Spleen (tissue), 13 donors: ENCODE measurements at places on chromosomes 3 and 15. TPM values are rescaled to one million over a fixed set of nuclear protein-coding genes. Genes with fewer than 3 reads are reported as not detected.

TBC1D21 gene
- polyA plus RNA-seq = not detected

ARL14 gene
- 0.26 TPM for polyA plus RNA-seq

TUSC7 gene
- polyA plus RNA-seq = not detected

DNA sequence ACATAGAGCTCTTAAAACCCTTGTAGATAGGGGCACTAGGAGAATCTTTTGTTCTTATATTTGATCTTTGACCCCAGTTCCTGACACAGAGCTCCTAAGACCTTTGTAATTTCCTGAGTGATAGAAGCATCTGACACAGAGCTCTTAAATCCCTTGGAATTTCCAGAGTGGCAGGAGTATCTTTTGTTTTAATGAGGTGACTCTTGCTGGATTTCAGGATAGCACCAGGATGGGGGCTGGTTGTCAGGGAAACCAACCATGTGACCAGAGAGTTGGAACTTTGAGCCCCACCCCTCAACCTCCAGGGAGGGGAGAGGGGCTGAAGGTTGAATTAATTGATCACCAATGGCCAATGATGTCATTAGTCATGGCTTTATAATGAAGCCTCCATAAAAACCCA, 47.6 kb upstream of the ST8SIA2 start:
- DNase-seq = no peak

DNA sequence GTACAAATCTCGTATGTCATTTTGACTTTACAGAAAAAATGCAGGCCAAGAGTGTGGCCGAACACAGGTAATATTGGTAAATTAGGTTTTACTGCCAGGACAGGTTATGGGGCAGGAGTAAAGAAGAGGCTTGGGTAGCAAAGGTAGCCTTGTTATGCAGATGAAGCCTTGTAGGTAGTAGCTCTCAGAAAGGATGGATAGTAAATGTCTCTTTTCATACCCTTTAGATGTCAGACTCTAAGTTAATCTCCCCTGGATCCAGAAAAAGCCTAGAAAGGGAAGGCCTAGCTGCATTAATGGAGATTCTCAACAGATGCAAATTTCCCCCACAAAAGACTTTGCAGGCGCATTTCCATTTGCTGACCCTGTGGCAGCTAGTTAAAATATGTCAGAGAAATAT, 1445.1 kb upstream of the CADM2 start:
- DNase-seq = no peak

GRCh38 chr15:66720206-66721010, 18.4 kb downstream of the SMAD6 start:
- DNase-seq = no peak

DNA sequence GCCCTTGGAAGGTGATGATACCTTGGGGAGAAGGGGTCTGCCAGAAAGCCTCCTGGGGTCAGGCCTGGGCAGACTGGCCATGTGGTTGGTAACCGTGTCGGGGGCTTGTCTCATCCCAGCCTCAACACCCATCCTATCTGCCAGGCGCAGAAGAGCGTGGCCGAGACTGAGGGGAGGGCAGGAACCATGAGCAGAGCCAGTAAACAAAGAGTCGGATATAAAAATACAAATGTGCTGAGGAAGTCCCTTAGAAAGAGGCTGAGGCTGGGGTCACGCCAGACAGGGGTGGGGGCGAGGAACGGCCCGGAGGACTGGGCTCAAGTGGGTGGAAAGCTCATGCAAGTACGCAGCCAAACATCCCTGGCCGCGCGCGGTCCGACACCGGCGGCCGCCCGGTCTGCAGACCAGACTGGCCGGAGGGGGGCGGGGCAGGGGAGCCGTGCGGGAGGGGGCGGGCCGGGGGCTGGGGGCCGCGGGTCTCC, 1.9 kb downstream of the CAMK2N2 start:
- no peak for DNase-seq

- DNase-seq = no peak
Measured at GRCh38 chr15:35867356-35867755, 321.4 kb upstream of the DPH6 start.

DNA sequence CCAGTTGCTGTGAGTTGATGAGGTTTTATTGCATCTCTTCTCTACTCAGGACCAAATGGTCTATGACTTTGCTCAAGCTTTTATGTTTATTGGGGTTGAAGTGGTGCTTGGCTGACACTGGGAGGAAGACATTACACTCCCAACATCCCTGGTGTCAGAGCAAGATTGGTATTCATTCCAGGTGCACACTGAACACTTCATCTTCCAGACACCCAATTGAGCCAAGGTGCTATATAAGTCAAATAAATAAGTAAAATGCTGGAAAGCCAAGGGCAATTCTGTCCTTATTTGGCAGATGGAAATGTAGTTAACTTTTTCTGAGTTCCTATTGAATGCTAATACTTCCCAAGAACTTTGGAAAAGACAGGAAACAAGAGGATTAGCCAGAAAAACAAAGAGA, 53.2 kb upstream of the CDV3 start:
- no peak for DNase-seq

- DNase-seq = no peak
Measured at GRCh38 chr15:77627581-77627980, 5.1 kb downstream of the LINGO1 start.
